ENCODE measurements at places on chromosomes 5 and 9.

GRCh38 chr5:180173198-180173544, 35.8 kb downstream of the RASGEF1C start:
- DNase-seq: no peak

GRCh38 chr5:92206681-92207080, 823.6 kb upstream of the ARRDC3 start:
- no peak for DNase-seq

DNA sequence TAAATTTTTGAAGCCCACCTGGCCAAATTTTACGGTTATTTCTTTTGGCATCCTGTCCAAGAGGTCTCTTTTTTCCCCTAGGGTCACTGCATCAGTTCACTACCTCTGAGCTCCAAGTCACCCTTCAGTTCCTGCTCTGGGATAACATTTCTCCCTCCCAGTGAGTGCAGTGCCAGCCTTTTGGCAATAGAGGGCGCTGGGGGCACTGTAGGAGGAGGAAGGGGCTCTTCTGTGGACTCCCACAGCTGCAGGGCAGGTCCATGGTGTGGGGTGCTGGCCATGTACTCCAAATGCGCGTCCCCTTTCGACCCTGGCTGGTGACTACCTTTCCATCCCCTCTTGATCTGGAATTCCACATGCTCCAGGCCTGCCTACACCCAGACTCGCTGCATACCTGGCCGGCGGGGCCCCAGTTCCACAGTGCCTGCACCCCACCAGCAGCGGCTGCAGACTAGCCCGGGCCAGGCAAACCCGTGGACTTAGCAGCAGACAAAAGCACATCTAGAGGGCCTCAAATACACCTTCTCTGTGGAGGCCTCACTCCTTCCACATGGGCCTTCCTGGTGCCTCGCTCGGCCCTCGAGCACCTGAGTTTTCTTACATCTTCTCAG, 20.3 kb upstream of the NINJ1 start:
- no peak for DNase-seq

DNA sequence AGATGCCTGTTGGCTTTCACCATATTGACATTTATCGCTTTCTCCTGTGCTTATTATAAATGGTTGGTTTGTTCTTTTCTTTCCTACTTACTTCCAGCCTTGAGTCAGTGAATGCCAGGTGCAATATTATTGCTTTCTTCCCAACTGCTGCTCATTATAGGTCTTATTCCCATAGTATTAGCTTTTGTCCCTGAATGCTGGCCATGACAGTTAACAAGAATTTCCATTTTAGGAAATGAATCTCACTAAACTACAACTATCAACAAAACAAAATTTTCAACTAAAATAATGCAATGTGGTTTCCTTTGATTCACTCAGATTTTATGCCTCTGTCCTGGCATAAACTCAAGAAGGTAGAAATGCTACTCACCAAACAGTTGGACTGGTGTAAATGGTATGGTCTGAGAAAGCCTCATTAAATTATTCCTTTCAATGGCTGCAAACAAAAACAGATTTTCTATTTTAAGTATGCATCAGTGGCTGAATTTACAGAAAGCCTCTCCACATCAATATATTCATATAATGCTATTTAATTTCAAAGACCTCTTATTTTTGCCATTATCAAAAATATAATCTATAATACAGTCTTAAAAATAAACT, 145.4 kb downstream of the TRPM6 start:
- DNase-seq: no peak

DNA sequence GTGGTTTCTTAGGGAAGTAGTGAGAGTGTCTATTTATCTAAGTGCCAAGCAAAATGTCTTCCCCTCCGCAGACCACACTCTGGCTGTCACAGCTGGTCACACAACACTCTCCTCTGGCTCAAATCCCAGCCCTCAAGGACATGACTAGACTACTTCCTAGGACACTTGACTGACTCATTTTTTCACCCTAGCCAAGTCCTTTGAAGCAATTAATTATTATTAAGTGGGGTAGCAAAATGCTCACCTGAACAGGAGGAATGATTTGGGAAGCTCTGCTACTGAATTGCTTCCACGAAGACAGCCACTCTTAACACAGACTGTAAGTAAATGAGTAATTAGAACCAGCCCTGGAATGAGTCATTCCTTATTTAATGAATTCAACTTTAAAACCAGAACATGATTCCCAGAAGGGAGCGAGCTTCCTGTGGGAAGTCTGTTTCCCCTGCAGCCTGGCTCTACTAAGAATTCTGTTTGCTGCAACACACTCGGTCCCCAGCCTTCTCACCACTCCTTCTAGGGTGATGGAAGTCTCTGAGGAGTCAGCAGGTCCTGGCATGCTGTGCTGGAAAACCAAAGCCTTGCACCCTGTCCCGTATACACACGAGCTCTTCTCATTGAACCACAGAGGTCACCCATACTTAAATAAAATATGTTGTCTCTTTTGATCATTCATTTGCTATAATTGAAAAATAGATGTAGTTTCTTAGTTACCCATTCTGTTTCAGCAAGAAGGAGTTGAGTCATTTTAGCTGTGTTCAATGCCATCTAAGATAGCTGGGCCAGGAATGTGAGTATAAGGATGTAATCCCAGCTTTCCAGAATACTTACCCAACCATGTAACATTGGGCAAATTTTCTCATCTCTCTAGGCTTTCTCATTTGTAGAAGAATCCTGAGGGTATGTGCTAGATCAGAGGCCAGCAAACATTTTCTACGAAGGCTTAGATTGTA, 218.6 kb upstream of the RASEF start:
- DNase-seq: no peak

GRCh38 chr5:123105864-123106263, 16.8 kb downstream of the PRDM6 start:
- DNase-seq: no peak

DNA sequence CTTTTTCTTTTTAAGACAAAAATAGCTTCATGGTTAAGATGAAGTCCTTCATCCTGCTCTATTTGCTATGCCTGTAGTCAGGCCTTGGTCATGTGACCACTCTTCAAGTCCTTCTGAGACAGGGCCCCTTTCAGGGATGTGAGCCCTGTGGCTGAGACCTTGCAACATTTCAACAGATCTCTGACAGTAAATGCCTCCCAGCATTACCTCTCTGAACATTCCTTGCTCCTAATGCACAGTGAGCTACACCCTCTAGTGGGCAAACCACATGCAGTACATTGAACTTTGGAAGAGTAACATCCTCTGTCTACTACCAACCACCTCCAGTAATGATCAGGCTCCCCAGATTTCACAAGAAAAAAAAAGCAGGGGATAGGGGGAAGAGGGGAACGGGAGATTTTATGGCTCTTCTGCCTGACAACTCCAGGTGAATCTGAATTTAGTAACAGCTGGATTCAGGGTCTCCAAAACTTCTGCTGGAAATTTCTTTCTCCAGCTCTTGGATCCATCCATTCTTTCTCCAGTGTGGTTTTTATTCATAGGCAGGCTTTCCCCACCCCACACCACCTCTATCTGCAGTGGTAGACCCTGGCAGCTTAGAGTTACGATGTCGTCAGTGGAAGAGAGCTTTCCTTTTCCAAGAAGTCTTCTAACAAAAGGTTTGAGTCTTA, 8.9 kb upstream of the FBXO38 start:
- DNase-seq: peak; percentile 42

GRCh38 chr5:179816796-179817469, 3.8 kb upstream of the SQSTM1 start:
- DNase-seq: no peak

DNA sequence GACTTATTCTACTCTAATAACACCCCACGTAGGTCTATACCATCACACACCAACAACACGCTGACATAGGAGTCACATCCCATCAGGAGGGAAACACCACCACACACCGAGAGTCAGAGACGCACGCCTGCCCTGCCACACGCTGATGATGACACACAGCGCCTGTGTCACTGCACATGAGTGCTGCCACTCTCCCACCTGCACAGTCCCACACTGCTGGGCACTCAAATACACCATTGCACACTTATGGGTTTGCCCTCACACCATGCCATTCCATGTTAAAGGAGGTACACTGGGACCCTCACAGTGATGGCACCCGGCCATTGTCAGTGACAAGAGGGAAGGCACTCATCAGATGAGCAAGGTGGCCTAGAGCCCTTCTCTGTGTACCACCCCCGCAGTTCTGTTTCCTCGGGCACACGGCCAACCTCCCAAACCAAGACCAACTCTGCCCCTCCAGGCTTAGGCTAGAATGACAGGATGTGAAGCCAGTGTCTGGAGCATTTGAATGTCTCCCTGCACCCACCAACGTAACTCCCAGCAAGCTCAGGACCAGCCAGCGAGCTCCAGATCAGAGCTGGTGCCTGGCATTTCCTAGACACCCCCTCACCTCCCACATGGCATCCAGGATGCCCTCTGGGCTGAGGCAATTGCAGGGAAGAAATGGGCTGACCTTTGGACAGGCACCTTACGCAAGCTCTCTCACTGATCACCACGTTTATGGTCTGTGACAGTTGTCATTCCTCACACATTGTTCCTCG, 3.6 kb upstream of the CPLX2 start:
- DNase-seq: peak; percentile 19

DNA sequence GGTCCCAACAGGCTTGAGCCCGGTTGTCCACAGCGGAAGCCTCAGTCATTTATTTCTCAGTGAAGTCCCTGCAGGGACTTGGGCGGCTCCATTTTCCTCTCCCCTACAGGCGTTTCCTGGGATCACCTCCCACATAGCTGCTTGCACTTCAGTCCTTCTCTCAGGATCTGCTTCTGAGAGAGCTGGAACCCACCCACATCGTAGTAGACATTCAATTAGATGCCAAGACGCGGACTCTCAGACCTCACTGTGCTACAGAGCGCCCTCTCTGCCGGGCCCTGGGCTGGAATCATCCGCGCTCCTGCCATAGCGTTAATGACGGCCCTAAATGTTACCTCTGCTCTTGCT, 54.0 kb upstream of the ROR2 start:
- DNase-seq: no peak

GRCh38 chr9:27195191-27195590, 86.2 kb downstream of the TEK start:
- DNase-seq: no peak

DNA sequence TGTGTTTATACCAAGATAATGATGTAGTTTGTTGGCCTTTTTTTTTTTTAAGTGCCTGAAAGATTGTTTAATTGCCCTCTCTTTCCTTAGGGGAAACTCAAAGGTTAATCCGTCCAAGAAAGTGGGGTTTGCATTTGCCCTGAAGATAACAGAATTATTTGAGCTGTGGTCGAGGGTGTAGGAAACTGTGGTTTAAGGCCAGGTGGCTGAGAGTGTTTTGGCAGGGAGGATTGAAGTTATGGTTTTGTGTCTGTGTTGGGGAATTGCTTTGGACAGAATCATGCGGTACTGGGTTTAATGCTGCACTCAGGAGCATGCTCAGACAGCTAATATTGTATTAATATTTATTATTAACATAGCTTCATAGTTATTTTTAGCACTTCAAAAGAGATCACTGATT, 509.8 kb downstream of the EBF1 start:
- peak; percentile 80 for DNase-seq

GRCh38 chr9:117091529-117091928, 323.3 kb downstream of the ASTN2 start:
- no peak for DNase-seq

GRCh38 chr9:100240512-100240911, 112.2 kb downstream of the TEX10 start:
- DNase-seq: no peak

- peak; percentile 57 for DNase-seq
These were observed 833 bp downstream of the GAS1 start for GRCh38 chr9:86946201-86947145.

GRCh38 chr5:76082772-76083554, at the start of gene SV2C:
SV2C (plus strand) TSS chr5:76083383; CDS start chr5:76131751, 48,368 bp downstream.
- DNase-seq: no peak

DNA sequence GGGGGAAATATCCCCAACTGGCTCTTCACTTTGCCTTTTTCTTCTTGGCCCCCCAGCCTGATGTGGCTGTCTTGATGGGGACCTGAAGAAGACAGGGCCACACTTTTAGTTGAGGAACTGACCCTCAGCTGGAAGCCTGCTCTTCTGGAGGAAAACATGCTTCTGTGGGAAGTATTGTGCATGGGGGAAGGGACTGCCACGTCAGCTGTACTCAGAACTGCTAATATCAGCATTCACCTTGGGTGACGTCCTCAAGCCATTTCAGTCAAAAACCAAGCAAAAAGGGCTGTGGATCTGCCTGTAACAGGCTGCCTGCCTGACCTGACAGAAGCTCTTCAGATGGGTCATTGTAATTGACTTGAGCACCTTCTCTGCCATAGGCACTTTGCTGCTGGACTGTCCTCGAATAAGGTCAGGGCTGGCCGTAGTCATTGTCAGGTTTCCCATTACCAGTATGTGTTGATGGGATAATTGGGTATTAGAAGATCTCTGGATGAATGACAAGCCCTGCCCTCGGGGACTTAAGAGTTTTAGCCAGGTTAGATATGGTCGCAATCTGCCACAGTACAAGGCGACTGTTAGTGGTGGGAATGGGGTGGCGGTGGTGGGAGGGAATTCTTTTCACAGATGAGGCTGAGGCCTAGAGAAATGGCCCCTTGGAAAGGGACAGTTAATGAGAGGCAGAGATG, 10.4 kb downstream of the RAI14 start:
- no peak for DNase-seq

- no peak for DNase-seq
These were observed 109.3 kb upstream of the CPEB4 start for GRCh38 chr5:173778784-173779304.

- DNase-seq: no peak
These were observed 5.8 kb upstream of the JAK2 start for GRCh38 chr9:4979239-4979638.

Data from Jurkat, Clone E6-1 (cell line).